ENCODE measurements at places on chromosomes 13 and 19.

DNA sequence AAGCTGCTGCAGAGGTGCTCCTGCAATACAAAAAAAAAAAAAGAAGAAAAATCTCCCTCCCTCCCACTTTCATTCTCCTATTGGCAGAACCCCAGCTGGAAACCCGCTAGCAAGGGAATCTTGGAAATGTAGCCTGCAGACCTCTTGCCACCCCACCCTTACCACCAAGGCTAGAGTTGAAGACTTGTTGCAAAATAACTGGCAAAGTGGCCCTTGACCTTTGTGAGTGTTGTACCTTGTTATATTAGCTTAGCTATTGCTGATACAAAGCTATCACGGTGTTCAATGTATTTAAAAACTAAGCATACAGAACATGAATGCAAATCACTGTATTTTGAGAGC lies 57.5 kb upstream of the KCTD4 start:
- DNase-seq: no peak

DNA sequence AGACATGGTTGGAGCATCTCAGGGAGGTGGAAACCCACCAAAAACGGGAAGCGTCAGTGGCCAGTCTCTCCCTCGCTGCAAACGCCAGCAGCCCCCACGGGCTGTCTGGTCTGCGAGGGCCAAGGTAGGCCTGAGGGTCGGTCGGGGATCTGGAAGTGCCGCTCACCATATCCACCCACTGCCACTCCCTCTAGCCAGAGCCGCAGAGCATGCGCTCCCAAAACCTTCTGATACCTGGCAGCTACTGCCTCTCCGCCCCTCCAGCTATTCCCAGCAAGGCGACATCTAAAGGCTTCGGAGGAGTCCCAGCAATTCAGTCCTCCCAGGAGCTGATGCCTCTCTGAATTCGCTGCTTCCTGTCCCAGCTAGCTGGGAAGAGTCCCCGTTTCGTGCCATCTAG lies 4.4 kb upstream of the FKRP start:
- no peak for DNase-seq

GRCh38 chr13:69324090-69324886 lies 783.3 kb upstream of the ATXN8OS start:
- DNase-seq: peak; percentile 5

GRCh38 chr13:21364916-21365315 lies 94.2 kb downstream of the ZDHHC20 start:
- DNase-seq: no peak

DNA sequence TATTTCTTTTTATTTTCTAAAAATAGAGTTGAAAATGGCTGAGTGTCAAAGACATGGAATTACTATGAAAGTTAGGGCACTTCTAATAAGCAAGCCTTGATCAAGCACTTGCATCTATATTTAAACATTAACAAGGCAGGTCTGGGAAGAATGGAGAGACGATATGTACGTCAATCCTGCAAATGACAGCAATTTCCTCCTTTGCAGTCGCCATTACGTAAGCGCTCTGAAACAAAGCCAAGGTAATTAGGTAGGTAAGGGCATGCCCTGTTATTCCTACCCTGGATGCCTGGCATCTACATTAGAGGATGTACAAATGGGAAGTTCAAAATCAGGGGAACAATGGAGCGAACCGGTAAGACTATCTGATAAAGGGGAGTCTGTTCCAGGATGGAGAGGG lies 664.0 kb upstream of the ARGLU1 start:
- no peak for DNase-seq

DNA sequence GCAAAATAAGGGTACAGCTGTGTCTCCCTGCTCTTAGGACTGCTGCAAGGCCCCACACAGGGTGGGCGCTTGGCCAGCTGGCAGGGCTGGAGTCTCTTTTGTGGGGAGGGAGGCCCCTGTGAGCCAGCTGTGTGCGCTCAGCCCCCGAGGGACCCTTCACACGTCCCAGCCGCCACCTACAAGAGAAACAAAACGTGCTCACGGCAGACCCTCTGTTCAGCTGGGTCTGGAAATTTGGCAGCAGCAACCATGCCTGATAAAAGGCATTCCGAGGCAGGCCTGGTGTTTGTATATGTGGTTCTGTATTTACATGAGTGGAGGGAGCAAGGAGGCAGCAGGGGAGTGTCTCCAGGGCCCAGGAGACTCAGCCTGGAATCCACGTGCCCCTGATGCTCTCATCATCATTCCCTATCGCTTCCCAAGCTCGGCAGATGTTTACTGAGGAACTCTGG lies 49.7 kb downstream of the CRTC1 start:
- DNase-seq: peak; percentile 51

DNA sequence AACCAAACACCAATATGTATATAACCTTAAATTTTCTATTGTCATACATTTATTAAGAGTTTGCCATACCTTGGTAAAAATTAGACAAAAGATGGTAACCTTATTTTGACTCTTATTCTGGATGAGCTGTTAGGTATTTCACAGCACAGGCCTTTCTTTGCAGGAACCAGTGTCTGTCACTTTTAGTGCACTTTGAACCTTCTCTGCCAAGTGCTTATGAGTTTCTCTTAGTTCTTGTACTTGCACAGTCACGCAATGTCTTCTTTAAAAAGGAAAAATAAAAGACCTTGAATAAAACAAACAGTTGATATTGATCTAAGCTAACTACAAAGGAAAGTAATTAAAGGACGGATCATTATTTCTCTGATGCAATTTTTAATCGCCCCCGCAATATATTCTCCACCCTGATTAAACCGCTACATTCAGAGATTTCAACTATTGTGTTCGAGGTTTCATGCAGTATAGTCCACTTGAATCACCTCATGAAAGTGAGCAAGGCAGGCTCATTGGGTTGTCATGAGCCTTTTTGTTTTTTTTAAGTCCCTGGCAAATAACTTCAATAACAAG lies 534.5 kb downstream of the KLF5 start:
- DNase-seq: no peak

DNA sequence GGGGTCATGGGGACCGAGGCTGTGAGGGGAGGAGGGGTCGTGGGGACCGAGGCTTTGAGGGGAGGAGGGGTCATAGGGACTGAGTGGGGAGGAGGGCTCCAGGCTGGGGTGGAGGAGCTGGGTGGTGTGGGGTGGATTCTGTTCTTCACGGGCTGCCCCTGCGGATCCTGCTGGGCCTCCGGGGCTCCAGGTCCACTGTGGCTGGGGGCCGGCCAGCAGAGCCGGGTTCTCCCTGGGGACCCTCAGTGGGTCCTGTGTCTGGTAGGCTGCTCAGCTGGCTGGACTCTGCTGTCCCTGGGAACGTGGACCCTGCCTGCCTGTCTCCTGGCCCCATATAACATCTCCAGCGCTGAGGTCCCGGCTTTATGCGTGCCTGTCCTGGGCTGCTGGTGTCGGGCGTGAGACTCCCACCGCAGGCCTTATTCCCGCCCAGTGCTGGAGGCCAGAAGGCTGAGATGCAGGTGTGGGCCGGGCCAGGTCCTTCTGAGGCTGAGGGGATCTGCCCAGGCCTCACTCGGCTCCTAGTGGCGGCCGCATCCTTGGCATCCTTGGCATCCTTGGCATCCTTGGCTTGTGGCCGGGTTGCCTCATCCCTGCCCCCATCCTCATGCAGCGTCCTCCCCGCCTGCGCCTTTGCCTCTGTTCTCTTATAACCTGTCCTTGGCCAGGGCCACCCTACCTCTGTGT lies 19.8 kb upstream of the GNA15 start:
- DNase-seq: no peak

GRCh38 chr13:113420833-113421600 lies 32.3 kb downstream of the ADPRHL1 start:
- no peak for DNase-seq

DNA sequence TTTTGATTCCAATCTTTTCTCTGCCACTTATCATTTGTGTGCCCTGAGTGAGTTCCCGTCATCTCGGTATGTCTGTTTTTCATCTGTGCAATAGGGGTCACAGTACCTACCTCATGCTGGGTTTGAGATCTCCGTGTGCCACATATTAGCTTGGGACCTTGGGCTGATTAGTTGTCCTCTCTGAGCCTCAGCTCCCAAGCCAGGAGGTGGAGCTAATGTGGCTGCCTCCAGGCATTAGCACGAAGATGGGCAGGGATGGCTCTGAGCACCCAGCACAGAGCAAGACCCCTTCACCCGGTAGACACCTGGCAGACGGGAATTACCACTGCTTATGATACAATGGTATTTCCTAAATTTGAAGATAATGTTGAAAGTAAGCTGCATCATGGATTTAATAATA lies 35.8 kb upstream of the XPO4 start:
- no peak for DNase-seq

DNA sequence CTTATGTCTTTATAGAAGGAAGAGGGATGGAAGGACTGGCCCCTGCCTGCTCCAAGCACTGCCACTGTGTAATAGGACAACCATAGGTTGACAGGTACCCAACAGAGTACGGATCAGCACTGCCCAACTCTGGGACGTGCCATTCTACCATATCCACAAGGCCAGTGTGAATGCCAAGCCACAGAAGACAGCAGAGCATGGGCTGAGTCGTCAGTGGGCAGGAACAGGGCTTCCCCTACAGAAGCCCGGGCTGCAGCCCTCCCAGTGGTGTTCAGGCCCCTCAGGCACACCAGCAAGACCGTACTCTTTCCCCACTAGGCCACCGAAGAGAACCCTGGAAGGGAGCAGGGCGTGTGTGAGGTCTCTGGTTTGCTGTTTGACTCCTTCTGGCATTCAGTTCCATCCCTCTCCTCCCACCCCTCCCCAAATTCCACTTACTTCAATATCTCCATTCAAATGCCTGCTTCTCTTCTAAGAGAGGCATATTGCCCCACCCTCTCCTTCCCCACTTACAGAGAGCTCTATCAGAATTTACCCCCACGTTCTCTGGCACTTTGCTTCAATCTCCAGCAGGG lies 209.4 kb downstream of the FOXO1 start:
- no peak for DNase-seq

- DNase-seq: no peak
These were observed 1.2 kb downstream of the PEAK3 start for GRCh38 chr19:2280633-2281264.

- no peak for DNase-seq
These were observed 116.7 kb downstream of the COL4A2 start for GRCh38 chr13:110423689-110424302.

- no peak for DNase-seq
These were observed 20.9 kb downstream of the MAP2K2 start for GRCh38 chr19:4103080-4103433.

DNA sequence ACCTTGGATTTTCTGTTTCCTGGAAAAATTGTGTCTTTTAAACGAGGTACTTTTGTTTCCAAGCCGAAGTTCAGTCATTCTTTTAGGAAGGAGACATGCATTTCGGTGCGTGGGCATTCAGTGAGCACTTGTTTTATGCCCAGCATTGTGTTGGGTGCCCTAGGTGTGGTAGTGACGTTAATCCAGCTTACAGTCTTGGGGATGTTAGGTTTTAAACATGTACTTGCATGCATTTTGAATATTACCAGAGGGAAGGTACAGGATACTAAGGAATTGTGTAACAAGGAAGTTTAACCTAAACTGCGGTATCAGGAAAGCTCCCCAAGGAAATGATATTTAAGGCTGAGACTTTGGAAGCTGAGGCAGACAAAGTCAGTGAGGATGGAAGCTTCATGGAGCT lies 66.3 kb downstream of the ARHGAP35 start:
- no peak for DNase-seq

DNA sequence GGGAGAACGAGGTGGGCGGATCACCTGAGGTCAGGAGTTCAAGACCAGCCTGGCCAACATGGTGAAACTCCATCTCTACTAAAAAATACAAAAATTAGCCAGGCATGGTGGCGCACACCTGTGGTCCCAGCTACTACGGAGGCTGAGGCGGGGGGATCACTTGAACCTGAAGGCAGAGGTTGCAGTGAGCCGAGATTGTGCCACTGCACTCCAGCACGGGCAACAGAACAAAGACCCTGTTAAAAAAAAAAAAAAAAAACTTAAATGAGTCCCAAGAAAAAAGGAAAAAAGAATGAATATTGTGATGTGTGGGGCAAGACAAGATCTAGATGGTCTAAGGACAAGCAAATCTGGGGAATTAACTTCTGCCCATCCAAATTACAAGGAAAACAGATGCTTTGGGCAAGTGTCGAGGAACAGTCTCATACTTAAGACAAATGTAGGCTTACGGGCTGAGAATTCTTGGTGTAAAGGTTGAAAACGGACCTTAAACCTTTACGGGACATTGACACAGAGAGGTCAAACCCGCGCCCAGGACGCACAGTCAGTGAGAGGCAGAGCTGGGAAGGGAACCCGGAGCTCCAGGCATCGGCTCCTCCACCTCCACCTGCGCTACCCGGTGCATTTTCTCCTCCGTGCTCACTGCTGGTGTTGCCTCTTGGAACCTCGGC lies 656 bp upstream of the ZNF324 start:
- no peak for DNase-seq

DNA sequence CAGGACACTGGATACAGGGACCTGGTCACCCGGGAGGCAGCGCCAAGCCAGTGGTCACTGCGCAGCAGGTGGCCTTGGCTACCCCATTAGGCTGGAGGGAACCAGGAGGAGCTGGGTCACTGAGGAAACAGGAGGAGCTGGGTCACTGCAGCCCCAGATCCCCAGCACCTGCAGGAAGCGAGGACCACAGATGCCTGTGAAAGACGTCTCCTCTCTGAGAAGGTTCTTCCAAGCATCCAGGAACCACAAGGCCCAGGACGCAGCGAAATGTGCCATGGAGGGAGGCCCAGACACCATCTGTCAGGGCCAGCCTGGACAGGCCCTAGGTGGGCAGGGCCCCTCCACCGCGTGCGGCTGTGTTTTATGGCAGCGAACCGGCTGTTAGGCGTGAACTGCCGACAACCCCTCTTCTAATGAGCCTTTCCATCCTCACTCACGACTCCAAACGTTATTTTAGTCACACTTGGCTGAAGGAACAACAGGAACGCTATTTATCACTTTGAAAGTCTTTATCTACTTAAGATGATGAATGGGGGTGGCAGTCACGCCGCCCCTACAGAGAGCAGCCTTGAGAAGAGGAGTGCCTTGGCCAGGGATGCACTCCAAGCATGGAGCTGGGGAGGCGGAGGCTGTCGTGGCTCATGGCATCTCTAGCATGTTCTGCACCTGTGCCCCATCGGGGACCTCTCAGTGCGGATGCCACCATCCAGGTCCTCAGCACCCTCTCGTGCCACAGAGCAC lies 53.3 kb downstream of the CEBPG start:
- no peak for DNase-seq

DNA sequence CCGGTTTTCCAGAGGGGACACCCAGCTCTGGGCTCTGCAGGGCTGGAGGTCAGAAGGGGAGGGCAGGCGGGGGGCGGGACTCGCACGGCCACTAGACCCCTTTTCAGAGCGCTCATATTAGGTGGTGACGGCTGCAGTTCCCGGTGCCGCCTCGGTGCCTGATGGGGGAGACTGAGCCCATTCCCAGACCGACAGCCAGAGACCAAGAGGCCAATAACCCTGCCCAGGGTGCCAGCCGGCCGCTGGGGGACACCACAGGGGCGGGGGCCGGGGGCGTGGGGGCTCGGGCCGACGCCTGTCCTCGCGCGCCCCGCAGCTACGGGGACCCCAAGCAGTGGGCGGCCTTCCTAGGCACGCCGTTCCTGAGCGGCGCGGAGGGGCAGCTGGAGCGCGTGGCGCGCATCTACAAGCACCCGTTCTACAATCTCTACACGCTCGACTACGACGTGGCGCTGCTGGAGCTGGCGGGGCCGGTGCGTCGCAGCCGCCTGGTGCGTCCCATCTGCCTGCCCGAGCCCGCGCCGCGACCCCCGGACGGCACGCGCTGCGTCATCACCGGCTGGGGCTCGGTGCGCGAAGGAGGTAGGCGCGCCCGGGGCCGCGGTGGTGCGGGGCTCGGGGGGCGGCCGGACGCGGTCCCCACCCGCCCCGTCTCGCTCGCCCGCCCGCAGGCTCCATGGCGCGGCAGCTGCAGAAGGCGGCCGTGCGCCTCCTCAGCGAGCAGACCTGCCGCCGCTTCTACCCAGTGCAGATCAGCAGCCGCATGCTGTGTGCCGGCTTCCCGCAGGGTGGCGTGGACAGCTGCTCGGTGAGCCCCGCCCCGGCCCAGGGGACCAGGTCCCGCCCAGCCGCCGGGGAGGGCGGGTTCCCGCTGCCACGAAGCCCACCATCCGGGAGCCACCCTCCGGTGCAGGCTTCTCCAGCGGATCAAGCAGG lies 2.4 kb downstream of the TIMM13 start:
- peak; percentile 41 for DNase-seq

All from skeletal muscle cell (primary cell).